ENCODE measurements at places on chromosomes 4 and X.

DNA sequence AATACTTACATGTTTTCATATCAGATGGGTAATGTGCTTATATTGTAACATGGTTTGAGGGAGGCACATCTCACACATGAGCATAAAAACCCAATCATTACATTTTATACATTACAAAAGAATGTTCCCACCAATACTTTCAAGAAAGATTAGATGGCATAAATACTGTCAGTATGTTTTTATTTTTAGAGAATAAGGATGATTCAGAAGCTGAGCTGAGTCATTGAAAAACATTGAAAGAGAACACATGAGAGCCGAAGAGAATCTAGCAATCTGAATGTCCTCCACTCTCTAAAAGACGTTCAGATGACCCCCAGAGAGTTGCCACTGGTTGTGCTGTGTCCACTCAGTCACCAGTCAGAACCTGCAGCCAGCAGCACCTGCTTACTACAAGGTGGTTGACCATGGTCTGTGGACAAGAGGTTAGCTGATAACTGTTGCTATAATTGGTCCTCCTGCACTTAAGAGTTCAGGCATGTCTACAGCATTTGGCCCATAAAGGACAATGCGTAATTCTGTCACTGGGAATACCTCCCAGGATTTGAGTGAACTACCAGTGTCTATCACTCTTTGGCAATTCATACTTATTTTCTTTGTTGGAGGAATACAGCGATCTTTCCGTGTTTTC, 382.2 kb upstream of the IGFBP7 start:
- no peak for DNase-seq

- DNase-seq: no peak
Measured at GRCh38 chrX:119686087-119686691, 6.8 kb downstream of the SEPTIN6 start.

- no peak for DNase-seq
Measured at GRCh38 chr4:140849526-140849925, 93.3 kb upstream of the TBC1D9 start.

GRCh38 chr4:76558396-76559235, 123.6 kb downstream of the SHROOM3 start:
- no peak for DNase-seq

- no peak for DNase-seq
Measured at GRCh38 chrX:101257448-101258258, 33.5 kb downstream of the TAF7L start.

- DNase-seq: no peak
Measured at GRCh38 chrX:44167116-44167515, 176.4 kb downstream of the EFHC2 start.

DNA sequence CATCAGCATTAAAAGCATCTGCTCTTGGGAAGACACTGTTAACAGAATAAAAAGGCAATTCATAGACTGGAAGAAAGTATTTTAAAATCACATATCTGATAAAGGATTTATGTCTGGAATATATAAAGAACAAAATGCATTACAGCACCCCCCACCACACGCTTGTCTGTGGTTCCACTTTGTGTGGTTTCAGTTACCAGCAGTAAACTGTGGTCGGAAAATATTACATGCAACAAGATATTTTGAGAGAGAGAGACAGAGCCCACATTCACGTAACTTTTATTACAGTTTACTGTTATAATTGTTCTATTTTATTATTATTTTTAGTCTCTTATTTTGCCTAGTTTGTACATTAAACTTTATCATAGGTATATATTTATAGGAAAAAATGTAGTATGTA, 21.2 kb upstream of the PDE6B start:
- no peak for DNase-seq

GRCh38 chr4:110170861-110171260, 27.6 kb downstream of the ELOVL6 start:
- DNase-seq: no peak
